ENCODE measurements at places on chromosomes 3 and 15.

DNA sequence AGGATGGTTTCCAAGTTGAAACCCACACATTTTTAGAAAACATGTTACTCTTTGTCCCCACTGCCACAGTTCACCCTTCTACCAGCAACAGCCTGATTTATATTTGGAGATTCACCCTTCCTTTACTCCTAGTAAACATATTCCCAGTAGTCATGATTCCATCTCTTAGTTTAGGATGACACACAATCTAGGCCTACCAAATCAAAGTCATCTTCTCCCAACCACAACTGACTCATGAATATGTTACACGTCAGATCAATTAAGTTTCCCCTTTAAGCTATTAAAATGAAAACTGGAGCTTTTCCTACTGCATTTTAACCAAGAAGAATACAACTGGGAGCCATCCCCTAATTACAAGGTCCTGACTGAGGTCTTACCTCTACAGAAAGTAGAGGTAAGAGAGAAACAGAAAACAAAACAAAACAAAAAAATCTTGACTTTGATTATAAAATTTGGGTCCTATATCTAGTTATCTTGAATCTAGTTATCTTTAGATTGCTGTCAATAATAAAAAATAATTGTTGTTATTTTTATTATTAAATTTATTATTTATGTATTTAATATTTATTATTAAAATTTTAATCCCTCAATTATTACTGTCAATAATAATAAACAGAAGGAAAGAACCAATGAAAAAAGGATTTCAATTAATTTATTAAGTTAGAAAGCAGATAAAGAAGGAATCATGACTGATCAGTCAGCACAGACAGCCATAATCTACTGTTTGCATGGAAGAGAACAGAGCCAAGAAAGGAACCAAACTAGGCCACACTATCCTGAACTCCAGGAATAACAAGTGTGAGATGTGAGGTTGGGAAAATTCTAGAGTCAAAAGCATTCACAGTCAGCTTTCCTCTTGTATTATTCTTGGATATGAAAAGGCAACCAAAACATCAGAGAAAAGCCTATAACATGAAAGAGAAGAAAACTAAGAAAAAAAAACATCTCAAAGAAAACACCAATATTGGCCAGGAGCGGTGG is 12.5 kb downstream of the DPH6 start:
- no peak for DNase-seq

GRCh38 chr3:142958707-142959106 is 4.8 kb downstream of the PAQR9 start:
- no peak for DNase-seq

DNA sequence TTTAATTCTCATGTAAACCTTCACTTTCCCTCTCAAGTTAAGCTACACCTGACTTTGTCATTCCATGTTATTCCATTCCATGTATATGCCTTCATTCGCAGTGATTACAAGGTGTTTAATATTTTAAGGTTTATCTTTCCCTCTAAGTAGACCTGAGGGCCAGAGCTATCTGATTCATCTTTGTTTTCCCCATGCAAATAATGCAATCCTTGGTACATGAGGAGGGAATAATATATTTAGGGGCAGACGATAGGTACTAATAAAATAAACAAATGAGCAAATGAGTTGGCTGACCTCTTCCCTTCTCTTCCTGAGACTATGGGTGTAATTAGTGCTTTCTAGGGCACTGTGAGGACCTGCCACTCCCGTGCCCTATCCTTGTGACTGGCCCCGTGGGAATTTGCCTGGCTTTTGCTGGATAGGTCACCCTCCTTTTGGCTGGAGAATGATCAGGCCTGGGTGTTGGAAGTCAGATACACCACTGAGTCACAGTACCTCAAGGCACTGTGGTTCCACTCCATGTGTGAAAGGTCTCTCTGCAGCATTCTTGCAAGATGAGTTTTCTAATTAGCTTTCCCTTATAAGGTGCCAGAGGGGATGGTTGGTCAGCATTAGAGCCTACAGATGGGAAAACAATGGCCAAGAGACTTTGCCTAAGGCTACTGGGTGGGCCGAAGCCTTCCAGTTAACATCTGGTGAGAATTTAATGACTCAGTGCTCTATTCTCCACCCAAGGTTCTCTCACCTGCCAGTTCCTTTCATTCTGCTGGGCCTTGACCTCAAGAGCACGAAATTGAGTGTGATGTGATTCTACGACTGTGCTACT is 183.2 kb downstream of the P3H2 start:
- no peak for DNase-seq

DNA sequence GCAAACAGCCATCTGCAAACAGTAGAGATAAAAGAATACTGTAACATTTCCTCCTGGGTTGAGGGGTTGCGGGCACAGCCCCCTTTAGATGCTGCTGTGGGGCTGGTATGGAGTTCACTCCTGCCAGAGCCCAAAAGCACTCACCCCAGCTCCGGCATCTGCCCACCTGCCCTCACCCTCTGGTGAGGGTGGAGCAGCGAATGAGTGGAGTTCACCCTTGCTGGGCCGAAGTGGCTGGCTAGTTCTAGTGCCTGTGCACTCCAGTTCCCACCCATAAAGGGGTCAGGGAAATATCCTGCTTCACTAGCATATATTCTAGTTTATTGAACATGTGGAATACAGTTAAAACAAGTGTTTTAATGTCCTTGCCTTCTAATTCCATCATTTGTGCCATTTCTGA is 209.7 kb upstream of the SGO1 start:
- no peak for DNase-seq

GRCh38 chr3:54986294-54986693 is 58.4 kb upstream of the LRTM1 start:
- DNase-seq = no peak

- DNase-seq = no peak
Observed at GRCh38 chr15:53758412-53758811, 1.1 kb downstream of the WDR72 start.

- no peak for DNase-seq
Observed at GRCh38 chr3:154078672-154079071, 42.5 kb upstream of the ARHGEF26 start.

GRCh38 chr3:72896996-72897757 is 9.3 kb downstream of the GXYLT2 start:
- DNase-seq = no peak

DNA sequence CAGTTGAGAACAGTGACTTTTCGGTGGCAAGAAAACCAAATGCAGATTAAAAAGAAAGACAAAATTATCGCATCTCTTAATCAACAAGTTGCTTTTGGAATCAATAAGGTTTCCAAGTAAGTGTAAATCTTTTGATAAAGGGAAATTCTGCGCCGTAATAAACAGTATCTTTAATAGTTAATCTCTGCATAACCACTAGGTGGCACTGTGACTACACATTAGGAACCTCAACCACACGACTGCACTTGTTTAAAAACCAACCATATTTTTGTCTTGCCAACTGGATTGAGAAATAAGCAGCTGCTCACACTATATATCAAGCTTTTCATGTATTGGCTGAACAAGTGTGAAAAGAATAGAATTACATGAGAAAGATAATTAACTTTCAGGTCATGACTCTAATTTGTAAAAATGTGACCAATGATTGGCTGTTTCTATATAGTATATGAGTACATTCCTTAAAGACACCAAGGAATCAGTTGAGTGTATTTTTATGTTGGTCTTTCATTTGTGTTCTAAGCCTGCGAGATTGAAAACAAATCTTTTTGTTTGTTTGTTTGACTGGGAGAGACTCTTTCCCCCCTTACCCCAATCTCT is 72.7 kb downstream of the DZIP3 start:
- no peak for DNase-seq

GRCh38 chr3:128585974-128586373 is 64.6 kb downstream of the RPN1 start:
- DNase-seq = no peak

GRCh38 chr3:32147933-32148332 is 41.5 kb downstream of the GPD1L start:
- no peak for DNase-seq

GRCh38 chr15:29134239-29134638 is 135.4 kb downstream of the NSMCE3 start:
- DNase-seq = no peak

DNA sequence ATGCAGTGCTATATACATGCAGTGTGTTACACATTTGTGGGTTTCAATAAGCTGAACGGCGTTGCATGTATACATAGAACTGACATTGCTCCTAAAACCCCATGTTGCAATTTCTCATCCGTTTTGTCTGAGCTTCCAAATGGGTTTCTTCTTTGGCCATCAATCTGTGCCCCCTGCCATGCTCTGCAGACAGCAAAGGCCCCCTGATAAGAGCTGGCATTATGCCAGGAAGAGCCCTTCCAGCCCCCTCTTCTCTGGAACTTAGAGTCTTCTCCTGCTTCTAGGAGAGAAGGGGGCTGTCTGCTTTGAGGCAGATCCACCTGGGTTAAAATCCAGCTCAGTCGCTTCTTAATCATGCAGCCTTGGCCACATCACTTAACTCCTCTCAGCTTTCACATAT is 254.0 kb downstream of the SLCO3A1 start:
- DNase-seq = no peak
